ENCODE measurements at places on chromosomes 4 and X.
A peak's percentile ranks its signal among the peaks of the same experiment; 100 is the strongest.

GRCh38 chr4:1686440-1687036 lies 2.4 kb upstream of the FAM53A start:
- no peak for DNase-seq

GRCh38 chr4:176422001-176422400 lies 102.2 kb downstream of the SPCS3 start:
- no peak for DNase-seq

DNA sequence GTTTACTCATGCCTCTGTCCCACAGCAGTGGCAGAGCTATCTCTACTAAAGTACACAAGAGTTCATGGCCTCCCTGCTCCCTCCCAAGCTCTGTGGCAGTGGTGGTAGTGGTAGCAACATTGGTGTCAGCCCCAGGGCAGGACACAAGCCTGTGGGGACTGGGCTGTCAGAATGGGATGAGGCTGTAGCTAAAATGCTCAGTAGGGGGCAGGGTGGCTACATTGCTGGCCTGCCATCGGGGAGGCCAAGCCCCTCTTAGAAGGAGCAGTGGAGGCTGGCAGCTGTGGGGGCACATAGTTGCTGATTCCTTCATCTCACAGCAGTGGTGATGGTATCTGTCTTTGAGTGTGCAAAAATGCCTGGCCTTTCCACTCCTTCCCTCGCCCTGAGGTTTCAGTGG lies 461.7 kb downstream of the PCDH18 start:
- peak; percentile 4 for DNase-seq

DNA sequence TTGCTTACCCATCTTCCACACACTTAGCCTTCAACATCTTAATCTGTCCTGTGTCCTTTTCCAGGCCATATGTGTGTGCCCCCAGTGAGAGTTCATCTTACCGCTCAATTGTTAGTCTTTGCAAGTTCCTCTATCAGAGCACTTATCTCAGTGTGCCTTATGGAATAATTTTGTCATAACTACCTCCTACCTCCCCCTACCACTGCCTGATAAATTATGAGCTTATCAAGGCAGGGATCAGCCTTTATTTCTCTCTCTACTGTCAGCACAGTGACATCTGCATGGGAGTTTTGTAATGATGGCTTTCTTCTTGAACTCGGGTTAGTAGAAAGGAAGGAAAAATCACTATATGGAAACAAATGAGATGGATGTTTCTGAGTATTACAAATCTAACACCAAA lies 53.2 kb downstream of the MTM1 start:
- no peak for DNase-seq

- peak; percentile 22 for DNase-seq
Observed at GRCh38 chrX:97898798-97899197, 1015.1 kb downstream of the RPA4 start.

DNA sequence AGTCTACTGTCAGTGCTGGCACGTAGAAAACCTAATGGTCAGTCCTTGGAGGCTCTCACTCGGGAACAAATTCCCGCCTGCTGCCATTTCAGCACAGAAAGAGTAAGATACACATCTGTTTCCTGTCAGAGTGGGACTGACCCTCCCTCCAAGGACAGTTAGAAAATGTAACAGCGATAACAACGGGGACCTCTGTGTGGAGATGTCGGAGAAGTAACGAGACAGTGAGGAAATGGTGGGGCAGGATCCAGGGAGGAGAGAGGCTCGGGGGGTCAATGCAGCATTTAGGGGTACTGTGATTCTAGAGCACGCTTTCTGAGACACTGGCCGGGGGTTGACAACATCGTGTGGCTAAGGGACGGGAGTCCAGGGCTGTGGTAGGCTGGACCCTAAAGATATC lies 36.0 kb upstream of the SORCS2 start:
- DNase-seq: no peak

DNA sequence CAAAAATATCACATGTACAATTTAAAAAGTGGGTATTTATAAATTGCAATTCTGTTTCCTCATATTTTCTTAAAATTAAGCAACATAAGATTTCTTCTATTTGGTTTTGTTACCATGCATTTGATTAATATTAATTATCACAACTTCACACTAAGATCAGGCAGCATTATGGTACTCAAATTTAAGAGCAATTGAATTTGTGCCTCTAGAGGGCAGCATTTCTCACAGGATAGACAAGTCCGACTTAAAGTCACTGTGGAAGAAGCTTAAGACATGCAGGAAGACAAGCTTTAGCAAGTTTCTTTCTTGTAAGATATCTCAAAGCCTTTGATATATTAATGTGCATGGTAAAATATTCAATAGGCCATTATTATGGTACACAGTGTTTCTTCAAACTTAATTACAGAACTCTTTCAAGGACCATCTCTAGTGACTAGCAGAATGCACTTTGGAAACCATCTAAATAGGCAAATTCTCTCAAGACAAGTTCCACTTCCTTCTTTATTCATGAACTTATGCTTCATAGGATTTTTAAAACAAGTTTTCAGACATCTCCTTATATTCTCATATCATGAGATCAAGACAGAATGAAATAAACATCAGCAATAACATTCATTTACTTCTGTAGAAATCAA lies 35.0 kb downstream of the FBXW7 start:
- DNase-seq: peak; percentile 60

- no peak for DNase-seq
Observed at GRCh38 chrX:29952016-29952415, 263.3 kb upstream of the MAGEB2 start.

Measured in AG20443 (cell line).